ENCODE measurements at places on chromosomes 16 and 17.

DNA sequence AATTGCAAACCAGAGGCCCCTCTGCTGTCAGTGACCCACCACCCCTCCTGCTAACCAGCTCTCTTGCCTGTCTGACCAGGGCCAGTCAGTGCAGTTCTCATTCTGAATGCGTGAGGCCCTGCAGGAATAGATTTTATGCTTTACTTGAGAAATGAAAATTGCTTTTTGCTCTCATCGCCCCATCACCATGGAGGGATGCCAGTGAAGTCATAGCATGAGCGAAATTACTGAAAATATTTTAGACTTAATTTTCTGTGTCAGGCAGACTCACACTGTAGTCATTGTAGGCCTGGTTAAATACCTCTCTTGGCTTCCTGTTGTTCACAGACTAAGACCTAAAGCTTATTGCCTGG is 490.5 kb upstream of the CDH5 start:
- peaks cover 27% of the 10 kb centered on the region for H3K4me1 ChIP-seq
- peak overlapping the region; percentile 27 for H3K27ac ChIP-seq
- DNase-seq, result no peak
- H3K36me3 ChIP-seq, result peaks cover 3% of the 10 kb centered on the region

- H3K4me1 ChIP-seq, result peaks cover 12% of the 10 kb centered on the region
- no peak overlapping the region for H3K27ac ChIP-seq
- DNase-seq, result no peak
- H3K36me3 ChIP-seq, result peaks cover 3% of the 10 kb centered on the region
These were observed 109.4 kb upstream of the AXIN2 start for GRCh38 chr17:65670667-65671371.

GRCh38 chr16:9258423-9259051 is 167.1 kb downstream of the HAPSTR1 start:
- H3K4me3 ChIP-seq, result no peak overlapping the region
- H3K36me3 ChIP-seq, result no peaks in the 10 kb centered on the region
- H3K27me3 ChIP-seq, result peaks cover 23% of the 10 kb centered on the region
- no peak for DNase-seq

DNA sequence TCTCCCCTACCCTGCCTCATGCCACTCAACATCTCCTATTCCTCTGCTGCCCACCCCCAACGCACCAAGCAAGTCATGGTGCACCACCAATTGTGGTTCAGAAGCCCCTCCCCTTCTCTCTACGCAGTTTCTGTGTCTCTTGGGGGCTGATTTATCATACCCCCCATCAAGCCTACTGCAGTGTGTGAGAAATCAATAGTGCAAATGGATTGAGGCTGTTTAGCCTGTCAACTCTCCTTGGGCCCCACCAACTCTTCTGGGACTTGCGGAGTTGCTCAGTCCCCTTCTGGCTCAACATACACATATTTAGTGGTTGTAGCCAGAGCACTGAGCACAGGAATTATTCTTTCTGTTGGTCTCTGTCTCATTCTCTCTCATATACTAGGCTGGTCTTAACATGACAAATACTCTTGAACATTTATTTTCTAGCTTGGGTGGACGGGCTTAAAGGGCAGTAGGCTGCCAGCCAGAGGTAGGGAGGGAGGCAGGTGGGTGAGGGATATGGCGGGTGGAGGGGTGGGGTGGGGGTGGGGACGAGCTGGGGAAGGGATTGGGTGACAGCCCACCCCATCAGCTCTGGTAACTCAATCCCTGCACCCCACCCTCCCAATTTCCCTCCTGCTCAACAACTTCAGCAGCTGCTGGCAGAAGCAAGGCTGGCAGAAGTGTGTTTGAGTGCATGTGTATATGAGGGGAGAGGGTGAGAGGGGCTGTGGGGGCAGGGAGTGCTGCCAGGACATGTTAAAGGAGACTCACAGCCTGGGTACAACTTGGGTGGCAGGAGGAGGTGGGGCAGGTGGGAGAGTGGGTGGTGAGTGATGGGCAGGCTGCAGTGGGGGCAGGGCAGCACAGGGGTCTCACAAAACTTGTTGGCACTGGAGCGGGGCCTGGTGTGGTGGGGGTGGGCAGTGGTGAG is 4.9 kb downstream of the RARA start:
- peaks cover 68% of the 10 kb centered on the region for H3K4me1 ChIP-seq
- H3K27me3 ChIP-seq, result no peaks in the 10 kb centered on the region
- DNase-seq, result no peak
- no peaks in the 10 kb centered on the region for H3K36me3 ChIP-seq
- peak overlapping the region; percentile 65 for H3K27ac ChIP-seq
- H3K4me3 ChIP-seq, result peak overlapping the region; percentile 23

GRCh38 chr16:1968146-1968953 is 1.7 kb downstream of the RNF151 start:
- H3K27ac ChIP-seq, result no peak overlapping the region
- peaks cover 8% of the 10 kb centered on the region for H3K36me3 ChIP-seq
- no peak for DNase-seq
- H3K27me3 ChIP-seq, result no peaks in the 10 kb centered on the region

GRCh38 chr16:11868412-11868980 is 17.2 kb upstream of the RSL1D1 start:
- H3K27ac ChIP-seq, result no peak overlapping the region
- no peak overlapping the region for H3K4me3 ChIP-seq
- DNase-seq, result no peak
- no peaks in the 10 kb centered on the region for H3K27me3 ChIP-seq
- peaks cover 8% of the 10 kb centered on the region for H3K36me3 ChIP-seq

- H3K4me1 ChIP-seq, result peaks cover 30% of the 10 kb centered on the region
- peak overlapping the region; percentile 81 for H3K4me3 ChIP-seq
- peaks cover 93% of the 10 kb centered on the region for H3K27me3 ChIP-seq
- DNase-seq, result no peak
- H3K27ac ChIP-seq, result peak overlapping the region; percentile 68
These were observed 7.3 kb upstream of the CBX8 start for GRCh38 chr17:79803997-79804855.

GRCh38 chr16:17607075-17607509 is 136.3 kb upstream of the XYLT1 start:
- H3K4me3 ChIP-seq, result no peak overlapping the region
- H3K36me3 ChIP-seq, result no peaks in the 10 kb centered on the region
- peaks cover 4% of the 10 kb centered on the region for H3K4me1 ChIP-seq
- no peak for DNase-seq

- peaks cover 3% of the 10 kb centered on the region for H3K27me3 ChIP-seq
- H3K4me3 ChIP-seq, result no peak overlapping the region
- no peak for DNase-seq
- no peak overlapping the region for H3K27ac ChIP-seq
These were observed 35.0 kb downstream of the JPH3 start for GRCh38 chr16:87637357-87637756.

- no peaks in the 10 kb centered on the region for H3K27me3 ChIP-seq
- H3K4me1 ChIP-seq, result peaks cover 13% of the 10 kb centered on the region
- no peak overlapping the region for H3K4me3 ChIP-seq
These were observed 41.3 kb upstream of the ZC3H18 start for GRCh38 chr16:88528902-88529318.

DNA sequence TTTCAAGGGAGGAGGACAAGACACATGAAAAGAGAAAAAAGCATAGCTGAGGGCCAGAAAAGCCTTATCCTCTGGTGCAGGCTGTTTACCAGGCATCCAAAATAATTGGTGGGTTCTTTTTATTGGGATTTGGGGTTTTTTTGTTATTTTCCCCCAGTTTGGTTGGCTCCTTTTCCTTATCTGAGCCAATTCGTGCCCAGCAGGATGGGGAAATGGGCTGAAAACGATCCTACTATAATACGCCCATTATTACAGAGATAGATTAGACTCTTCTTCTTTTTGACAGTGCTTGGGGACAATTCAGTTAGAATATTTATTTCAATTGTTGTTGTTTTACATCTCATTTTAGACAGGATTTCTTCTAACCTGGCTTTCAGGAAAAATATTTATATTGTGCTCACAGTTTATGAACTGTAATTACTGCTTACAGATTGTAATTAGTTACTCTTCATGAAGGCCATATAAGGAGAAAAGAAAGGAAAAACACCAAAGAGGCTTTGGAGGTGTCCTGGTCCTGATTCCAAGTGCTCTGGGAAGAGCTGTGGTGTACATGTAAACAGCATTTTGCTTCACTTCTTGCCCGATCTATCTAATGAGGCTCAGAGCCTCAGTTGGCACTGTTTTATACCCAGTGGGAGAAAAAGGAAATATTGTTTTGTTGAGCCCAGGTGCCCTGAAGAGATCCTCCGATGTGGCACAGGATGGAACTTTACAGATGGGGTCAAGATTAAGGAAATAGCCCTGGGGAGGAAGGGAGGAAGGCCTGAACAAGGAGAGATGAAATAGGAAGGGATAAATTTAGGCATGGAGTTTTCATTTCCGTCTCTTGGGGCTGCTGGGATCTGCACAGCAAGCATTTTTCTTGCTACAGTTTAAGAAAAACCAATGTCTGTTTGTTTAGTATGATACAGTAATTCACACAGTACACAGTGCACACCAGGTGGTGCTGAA is 611 bp upstream of the ANKRD40 start:
- H3K4me1 ChIP-seq, result peaks cover 30% of the 10 kb centered on the region
- H3K27me3 ChIP-seq, result peaks cover 7% of the 10 kb centered on the region
- H3K27ac ChIP-seq, result peak overlapping the region; percentile 83
- DNase-seq, result no peak
- peak overlapping the region; percentile 93 for H3K4me3 ChIP-seq

- peaks cover 13% of the 10 kb centered on the region for H3K36me3 ChIP-seq
- H3K27me3 ChIP-seq, result no peaks in the 10 kb centered on the region
- no peak overlapping the region for H3K4me3 ChIP-seq
- peaks cover 18% of the 10 kb centered on the region for H3K4me1 ChIP-seq
- DNase-seq, result no peak
These were observed 97.1 kb downstream of the CDH11 start for GRCh38 chr16:65024767-65025178.

GRCh38 chr16:79263425-79263824 is 337.1 kb downstream of the MAF start:
- no peak overlapping the region for H3K4me3 ChIP-seq
- peaks cover 8% of the 10 kb centered on the region for H3K27me3 ChIP-seq
- no peak for DNase-seq

DNA sequence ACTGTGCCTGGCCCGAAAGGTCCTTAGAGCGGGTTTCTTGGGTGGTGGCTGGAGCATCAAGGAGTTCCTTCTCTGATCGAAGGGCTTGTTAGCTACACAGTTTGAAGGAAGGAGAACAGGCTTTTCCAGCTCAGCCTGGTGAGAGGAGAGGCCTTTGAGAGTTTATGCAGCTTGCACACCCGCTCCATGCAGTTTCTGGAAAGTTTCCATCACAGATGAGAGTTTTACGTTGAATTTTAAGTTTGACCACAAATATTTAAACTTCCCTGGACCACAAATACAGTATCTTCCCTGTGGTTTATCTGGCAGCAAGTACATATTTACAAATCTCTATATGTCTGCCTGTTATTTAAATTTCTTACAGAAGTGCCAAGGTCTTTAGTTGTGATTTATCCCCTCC is 56.8 kb downstream of the HIC1 start:
- H3K4me3 ChIP-seq, result peak overlapping the region; percentile 73
- H3K4me1 ChIP-seq, result peaks cover 27% of the 10 kb centered on the region
- no peaks in the 10 kb centered on the region for H3K27me3 ChIP-seq

DNA sequence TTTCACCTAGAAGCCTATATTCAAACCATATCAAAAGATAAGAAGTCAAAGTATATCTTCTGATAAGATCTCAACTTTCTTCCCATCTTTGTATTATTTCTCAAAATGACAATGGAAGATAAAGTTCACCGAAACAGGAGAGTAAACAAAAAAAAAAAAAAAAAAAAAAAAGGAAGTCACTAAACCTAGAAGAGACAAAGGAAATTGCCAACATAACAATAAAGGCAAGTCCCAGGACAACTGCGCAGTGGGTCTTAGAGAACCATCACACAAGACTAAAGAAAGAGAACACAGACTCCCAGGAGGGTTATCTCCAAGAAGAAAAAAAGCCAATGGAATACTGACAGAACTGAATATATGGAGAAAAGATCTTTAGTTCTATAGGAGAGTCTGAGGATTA is 65.7 kb downstream of the SMURF2 start:
- no peaks in the 10 kb centered on the region for H3K4me1 ChIP-seq
- H3K36me3 ChIP-seq, result peaks cover 13% of the 10 kb centered on the region
- DNase-seq, result no peak
- no peaks in the 10 kb centered on the region for H3K27me3 ChIP-seq

DNA sequence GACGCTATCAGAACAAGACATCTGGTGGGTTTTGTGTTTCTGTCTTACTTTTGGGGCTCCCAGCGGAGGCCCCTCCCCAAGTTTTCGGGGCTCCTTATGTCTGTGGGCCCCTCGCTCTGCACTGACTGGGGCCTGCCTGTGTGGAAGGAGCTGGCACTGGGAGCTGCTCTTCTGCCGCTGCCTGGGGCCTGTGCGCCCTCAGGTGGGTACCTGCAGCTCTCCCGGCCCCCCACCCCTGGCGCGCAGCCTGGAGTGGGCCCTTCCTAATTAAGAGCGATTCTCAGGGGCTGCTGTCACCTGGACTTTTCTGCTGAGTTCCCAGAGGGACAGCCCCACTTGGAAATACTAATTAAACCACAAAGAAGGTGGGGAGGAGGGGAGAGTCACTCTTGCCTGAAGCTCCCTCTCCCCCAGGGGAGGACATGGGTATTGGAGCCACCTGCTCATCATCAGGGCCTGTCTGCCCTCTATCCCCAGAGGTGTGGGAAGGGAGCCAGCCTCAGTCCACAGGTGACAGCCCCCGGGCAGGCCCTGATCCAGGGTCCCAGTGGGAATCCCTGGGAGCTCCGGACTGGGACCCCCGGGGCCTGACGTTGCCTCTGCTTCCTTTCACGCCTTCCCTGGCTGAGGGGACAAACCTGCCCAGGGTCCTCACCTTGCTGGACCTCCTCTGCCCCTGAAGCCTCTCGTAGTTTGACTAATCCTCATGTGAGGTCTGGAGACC is 36.5 kb downstream of the GSE1 start:
- peaks cover 10% of the 10 kb centered on the region for H3K36me3 ChIP-seq
- no peak overlapping the region for H3K4me3 ChIP-seq
- no peak for DNase-seq
- H3K27me3 ChIP-seq, result no peaks in the 10 kb centered on the region

GRCh38 chr17:65261682-65262636 is 124.8 kb downstream of the RGS9 start:
- no peaks in the 10 kb centered on the region for H3K36me3 ChIP-seq
- no peak overlapping the region for H3K27ac ChIP-seq
- H3K4me3 ChIP-seq, result no peak overlapping the region
- H3K4me1 ChIP-seq, result peaks cover 26% of the 10 kb centered on the region
- no peak for DNase-seq

DNA sequence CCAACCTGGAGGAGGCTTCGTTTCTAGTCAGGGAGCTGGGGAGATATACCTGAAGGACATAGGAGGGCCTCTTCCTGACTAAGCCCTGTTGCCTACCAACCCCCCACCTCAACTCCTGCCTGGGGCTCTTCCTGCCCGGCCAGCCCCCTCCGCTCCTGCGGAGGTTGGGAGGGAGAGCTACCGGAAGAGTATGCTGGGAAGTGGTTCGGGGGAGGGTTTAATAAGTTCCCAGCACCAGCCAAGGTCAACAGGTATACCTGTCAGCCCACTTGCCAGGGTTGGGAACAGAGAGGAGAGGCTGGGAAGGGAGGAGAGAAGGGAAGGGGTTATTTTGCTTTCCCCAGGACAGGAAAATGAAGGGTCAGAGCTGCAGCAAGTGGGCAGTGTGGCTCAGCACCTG is 4.7 kb downstream of the PPP1R1B start:
- DNase-seq, result no peak
- no peaks in the 10 kb centered on the region for H3K36me3 ChIP-seq
- H3K4me3 ChIP-seq, result peak overlapping the region; percentile 37
- H3K4me1 ChIP-seq, result peaks cover 11% of the 10 kb centered on the region
- peaks cover 35% of the 10 kb centered on the region for H3K27me3 ChIP-seq

GRCh38 chr16:25716186-25716585 is 24.4 kb downstream of the HS3ST4 start:
- H3K27ac ChIP-seq, result no peak overlapping the region
- no peak for DNase-seq
- H3K4me3 ChIP-seq, result no peak overlapping the region
- no peaks in the 10 kb centered on the region for H3K36me3 ChIP-seq

GRCh38 chr17:1736348-1737281 is 6.1 kb upstream of the SERPINF2 start:
- no peak for DNase-seq
- H3K36me3 ChIP-seq, result no peaks in the 10 kb centered on the region
- no peaks in the 10 kb centered on the region for H3K27me3 ChIP-seq
- H3K4me3 ChIP-seq, result peak overlapping the region; percentile 12
- no peaks in the 10 kb centered on the region for H3K4me1 ChIP-seq

Measured in type B pancreatic cell (in vitro differentiated cells).